ENCODE measurements at places on chromosomes 11 and 22.
A peak's percentile ranks its signal among the peaks of the same experiment; 100 is the strongest.

GRCh38 chr11:66951135-66951534 lies 7.0 kb downstream of the PC start:
- DNase-seq: no peak

DNA sequence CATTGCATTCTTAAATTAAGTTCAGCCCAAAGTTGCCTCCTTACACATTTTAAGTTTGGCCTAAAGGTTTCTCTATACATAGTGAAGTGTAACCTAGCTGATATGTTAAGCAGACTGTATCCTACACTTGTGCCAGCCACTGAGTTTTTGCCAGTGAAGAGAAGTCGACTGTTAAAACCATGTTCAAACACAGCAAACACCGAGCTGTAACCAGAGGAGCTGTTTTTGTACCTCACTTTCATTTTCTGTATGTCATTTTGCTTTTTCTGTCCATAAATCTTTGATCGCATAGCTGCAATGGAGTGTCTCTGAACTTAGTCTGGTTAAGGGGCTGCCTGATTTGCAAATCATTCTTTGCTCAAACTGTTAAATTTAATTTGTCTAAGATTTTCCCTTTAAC lies 403.7 kb downstream of the LUZP2 start:
- DNase-seq: no peak

GRCh38 chr11:108338750-108339149 lies 115.9 kb downstream of the ATM start:
- DNase-seq: no peak

- DNase-seq: peak; percentile 59
Observed at GRCh38 chr11:47399860-47400767, 8.3 kb upstream of the SLC39A13 start.

GRCh38 chr22:46584081-46584921 lies 35.9 kb upstream of the GRAMD4 start:
- DNase-seq: no peak

DNA sequence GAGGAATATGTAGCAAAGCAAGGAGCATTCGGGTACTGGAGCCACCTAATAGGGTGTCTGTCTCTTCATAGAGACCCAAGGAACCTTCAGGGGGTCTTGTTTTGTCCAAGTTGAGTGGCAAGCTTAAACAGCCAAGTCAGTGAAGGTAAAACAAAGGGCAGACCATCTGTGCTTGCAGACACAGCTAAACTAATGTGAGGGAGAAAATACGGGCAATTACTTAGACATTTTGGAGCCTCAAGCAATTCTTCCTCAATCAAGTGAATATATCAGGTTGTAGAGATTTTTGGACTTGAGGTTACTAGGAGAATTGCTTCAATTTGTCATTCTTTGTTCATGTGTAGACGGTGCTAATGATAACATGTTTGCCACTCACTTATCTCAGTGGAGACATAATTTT lies 148.2 kb upstream of the ARHGAP20 start:
- no peak for DNase-seq

DNA sequence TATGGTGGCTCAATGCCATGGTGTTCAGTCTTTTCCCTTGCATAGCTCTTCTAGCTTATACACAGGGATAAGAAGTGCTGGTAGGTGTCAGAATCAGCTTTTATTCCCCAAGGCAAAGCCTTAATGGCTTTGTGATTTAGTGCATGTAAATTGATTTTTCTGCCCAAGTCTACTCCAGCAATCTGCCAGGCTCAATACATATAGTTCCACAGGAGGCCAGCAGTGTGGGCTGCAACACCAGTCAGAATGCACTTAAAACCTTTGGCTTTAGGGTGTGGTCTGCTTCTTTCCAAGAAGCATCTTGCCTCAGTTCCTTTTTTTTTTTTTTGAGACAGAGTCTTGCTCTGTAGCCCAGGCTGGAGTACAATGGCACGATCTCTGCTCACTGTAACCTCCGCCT lies 14.5 kb upstream of the CAPRIN1 start:
- DNase-seq: no peak

Data from GM12865 (cell line).